Type B pancreatic cell (in vitro differentiated cells): ENCODE measurements at places on chromosomes 3 and 15. TPM values are rescaled to one million over a fixed set of nuclear protein-coding genes. Genes with fewer than 3 reads are reported as not detected.

- no peak for DNase-seq
These were observed 343.9 kb upstream of the SUCLG2 start for GRCh38 chr3:67998281-67998680.

DNA sequence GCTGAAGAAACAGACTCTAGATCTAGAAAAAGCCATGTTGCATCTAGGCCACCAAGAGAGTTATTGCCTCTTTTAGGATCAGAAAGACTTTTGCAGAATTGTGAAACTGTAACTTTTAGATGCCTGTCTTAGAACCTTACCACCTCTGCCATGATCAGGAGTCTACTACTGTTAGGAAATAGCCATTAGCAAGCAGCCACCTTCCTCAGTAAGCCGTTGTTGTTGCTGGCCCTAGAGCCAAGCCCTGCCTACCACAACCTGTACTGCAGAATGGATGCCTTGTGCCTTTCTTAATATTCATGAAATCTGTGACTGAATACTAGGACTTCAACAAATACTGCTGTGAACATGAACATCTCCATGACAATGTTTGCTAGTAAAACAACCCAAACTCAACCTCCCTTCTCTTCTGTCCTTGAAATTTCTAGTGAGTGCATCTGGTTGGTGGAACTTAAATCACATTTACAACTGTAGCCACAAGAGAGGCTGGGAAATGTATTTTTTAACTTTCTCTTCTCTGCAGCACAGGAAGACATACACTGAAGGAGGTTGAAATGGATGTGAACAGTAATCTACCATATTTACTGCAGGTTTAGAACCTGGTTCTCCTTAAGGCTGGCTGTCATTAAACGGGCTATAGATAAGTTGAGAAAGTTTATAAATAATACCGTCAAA, 20.7 kb downstream of the RASA2 start:
- no peak for DNase-seq

DNA sequence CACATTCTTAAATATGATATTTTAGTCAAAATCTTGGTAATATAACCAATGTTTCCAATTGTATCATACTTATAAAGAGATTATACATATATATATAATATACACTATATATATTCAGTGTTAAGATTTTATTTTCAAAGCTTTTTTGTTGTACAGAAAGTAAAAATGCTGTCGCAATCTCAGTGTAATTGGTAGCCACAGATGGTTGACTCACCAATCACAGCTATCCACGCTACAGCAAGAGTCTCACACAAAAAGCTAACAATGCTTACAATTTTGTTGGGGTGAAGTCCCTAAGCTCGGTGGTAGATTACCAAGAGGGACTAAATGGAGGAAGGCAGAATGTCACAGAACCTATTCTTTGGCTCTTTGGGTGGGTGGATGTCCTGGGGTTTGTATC, 16.9 kb upstream of the CFAP161 start:
- DNase-seq: no peak

GRCh38 chr3:36677331-36678007, 86.9 kb downstream of the DCLK3 start:
- DNase-seq: no peak

- peak; percentile 76 for DNase-seq
These were observed at the start of gene UTS2B for GRCh38 chr3:191329654-191330529. UTS2B (minus strand) TSS chr3:191330526; CDS start chr3:191282189, 48,337 bp downstream.

DNA sequence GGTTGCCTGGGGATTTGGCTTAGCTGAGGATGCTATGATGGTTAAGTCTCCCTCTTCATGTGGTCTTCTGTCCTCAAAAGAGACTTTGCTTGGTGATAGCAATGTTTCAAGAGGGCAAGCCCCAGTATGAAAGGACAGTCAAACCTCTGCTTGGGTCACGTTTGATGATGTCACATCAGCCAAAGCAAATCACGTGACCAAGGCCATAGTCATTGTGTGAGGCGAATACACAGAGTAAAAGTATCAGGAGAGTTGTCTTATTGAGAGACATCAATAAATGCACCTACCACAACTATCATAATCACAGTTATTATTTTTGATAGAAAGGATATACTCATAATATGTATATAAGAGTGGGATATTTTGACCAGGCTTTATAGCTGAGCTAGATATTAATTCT, 243.0 kb downstream of the EPHA6 start:
- DNase-seq: no peak

GRCh38 chr3:187130346-187131066, 8.8 kb downstream of the RPL39L start:
- no peak for DNase-seq

DNA sequence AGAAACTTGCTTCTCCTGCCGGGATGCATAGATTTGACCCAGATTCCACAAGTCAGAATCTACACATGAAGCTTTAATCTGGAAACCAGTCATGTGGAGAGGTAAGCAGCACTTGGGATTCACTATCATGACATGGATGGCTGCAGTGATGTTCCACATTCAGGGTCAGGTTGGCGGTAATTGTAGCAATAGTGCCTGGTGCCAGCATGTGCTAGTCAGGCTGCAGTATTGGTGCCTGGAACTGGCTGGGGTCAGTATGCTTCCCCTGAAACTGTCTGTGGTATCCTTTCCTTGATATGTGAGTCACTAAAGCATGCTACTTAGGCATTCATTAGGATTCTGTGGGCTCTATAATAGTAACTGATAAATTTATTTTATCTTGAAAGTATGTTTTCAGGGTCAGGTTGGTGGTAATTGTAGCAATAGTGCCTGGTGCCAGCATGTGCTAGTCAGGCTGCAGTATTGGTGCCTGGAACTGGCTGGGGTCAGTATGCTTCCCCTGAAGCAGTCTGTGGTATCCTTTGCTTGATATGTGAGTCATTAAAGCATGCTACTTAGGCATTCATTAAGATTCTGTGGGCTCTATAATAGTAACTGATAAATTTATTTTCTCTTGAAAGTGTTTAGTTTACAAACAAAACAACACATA, 1439.2 kb downstream of the ZPLD1 start:
- no peak for DNase-seq

DNA sequence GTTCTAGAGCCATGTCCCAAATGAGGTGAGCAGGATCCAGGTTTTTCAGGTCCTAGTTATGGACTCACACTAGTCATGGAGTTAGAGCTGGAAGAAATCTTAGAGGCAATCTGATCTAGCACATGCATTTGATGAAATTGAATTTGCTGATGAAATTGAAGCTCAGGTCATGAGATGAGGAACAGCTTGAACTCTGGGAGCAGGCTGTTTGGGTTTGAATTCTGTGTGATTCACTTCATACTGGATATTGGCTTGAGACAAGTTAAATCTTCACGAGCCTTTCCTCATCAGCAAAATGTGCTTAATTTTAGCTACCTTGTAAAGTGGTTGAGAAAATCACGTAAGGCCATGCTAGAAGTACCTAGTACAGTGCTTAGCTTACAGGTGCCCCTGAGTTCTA, 33.5 kb upstream of the PARL start:
- DNase-seq: no peak

- no peak for DNase-seq
These were observed 96.2 kb downstream of the VGLL4 start for GRCh38 chr3:11547498-11547897.

GRCh38 chr15:75090388-75090734, 67.0 kb downstream of the PPCDC start:
- no peak for DNase-seq

- no peak for DNase-seq
These were observed 22.0 kb upstream of the RBSN start for GRCh38 chr3:15120986-15121385.

- DNase-seq: no peak
These were observed 35.2 kb downstream of the BDH1 start for GRCh38 chr3:197520311-197521276.

DNA sequence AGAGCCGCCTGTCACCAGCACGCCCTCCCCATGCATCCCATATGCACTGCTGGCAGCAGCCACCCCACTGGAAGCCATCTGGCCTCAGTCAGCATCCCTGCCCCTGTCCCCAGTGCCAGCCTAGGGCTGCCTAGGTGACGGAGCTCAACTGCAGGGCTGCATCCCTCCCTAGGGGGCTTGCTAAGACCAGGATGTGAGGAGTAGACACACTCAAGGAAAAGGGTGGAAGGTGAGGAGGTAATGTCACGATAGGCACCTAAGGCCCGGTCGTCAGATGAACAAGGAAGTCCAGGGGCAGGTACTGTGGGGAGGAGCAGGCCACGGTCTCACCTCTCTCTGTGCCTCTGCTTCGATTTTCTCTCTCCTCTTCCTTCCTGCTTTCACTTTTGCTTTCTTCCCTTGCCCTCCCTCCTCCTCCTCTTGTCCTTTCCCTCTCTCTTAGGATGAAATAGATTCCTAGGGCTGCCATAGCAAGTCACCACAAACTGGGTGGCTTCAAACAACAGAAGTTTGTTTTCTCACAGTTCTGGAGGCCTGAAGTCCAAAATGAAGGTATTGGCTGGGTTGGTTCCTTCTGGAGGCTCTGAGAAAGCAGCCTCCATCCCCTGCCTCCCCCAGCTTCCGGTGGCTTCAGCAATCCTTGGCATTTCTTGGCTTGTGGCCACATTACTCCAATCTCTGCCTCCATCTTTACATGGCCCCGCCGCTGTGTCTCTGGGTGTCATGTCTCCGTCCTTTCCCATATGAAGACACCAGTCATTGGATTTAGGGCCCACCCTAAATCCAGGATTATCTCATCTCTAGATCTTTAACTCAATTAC, 298.3 kb downstream of the SHQ1 start:
- DNase-seq: no peak

GRCh38 chr15:49558929-49559328, 61.7 kb downstream of the FAM227B start:
- DNase-seq: no peak

- DNase-seq: no peak
These were observed 55.3 kb upstream of the VGLL4 start for GRCh38 chr3:11699083-11699427.

- DNase-seq: no peak
These were observed 17.4 kb downstream of the FILIP1L start for GRCh38 chr3:100096866-100097265.

DNA sequence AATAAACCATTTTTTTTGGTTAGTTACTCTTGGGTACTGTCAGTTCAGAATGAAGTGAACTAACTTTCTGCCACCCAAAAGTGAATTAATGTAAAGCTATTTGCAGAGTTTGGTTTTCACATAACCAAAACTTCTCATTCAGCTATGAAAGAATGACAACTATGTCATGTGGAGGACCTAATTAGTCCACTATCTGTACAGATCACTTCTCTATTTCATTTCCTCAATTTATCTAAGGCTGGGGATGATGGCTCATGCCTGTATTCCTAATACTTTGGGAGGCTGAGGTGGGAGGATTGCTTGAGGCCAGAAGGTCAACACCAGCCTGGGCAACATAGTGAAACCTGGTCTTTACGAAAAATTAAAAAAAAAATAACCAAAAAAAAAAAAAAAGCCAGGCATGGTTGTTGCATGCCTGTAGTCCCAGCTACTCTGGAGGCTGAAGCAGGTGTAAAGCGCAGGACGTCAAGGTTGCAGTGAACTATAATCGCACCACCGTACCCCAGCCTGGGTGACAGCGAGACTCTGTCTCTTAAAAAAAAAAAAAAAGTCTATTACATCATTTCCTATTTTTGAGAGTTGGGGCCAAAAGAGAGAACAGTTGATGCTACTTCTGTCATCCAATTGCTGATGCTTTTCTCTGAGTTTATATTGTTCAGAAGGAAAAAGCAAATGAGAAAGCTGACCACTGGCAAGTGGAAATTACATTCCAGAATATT, 8.7 kb downstream of the HYPK start:
- no peak for DNase-seq

GRCh38 chr15:75718328-75718727, 5.7 kb upstream of the CSPG4 start:
- no peak for DNase-seq

GRCh38 chr3:183818041-183818620, 7.2 kb downstream of the MAP6D1 start:
- no peak for DNase-seq

- DNase-seq: no peak
These were observed 37.6 kb upstream of the TRIM71 start for GRCh38 chr3:32780071-32780734.

DNA sequence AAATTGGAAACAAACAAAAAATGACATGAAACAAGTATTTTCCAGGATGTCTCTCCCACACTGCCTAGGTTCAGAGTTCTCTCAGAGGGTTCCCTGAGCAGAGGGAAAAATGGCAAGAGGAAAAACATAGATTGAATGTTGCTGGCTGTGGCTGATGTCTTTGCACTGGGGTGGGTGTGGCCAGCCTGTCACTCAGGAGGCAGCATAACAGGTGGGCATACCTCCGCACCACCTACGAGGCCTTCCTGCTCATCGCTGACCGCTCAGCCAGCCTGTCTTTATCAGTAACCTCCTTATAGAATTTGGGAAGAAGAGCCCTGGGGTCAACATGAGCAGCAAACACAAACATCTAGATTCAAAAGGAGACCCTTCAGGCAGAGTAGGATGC, 216.6 kb upstream of the UMPS start:
- DNase-seq: no peak

- DNase-seq: no peak
These were observed 59.5 kb downstream of the MINDY2 start for GRCh38 chr15:58830556-58830955.

- DNase-seq: no peak
These were observed 363.2 kb upstream of the NAALADL2 start for GRCh38 chr3:174495928-174496327.

GRCh38 chr15:82737975-82738374, 28.3 kb upstream of the AP3B2 start:
- DNase-seq: no peak

- no peak for DNase-seq
These were observed 168.4 kb downstream of the WDR72 start for GRCh38 chr15:53591041-53591440.

The CIAO2A gene
- 59.8 and 69.7 TPM in 2 replicates for total RNA-seq

The CHDH gene
- 8.0 and 9.6 TPM in 2 replicates for total RNA-seq

The PEX11A gene
- total RNA-seq: 8.5 and 8.8 TPM in 2 replicates

The SPINT1 gene
- total RNA-seq: 156 and 401 TPM in 2 replicates

The MAGEL2 gene
- total RNA-seq: 3.1 and 8.2 TPM in 2 replicates

The CIDEC gene
- 0.60 and 1.6 TPM in 2 replicates for total RNA-seq

The GPR149 gene
- total RNA-seq: 0.14 TPM in 1 of 2 replicates, not detected in the other

The SLC25A20 gene
- total RNA-seq: 15.2 and 15.3 TPM in 2 replicates

The CPLX3 gene
- not detected in 2 replicates for total RNA-seq

The BFSP2 gene
- total RNA-seq: not detected in 2 replicates
